ENCODE measurements at places on chromosomes 11 and 22. TPM values are rescaled to one million over a fixed set of nuclear protein-coding genes. Genes with fewer than 3 reads are reported as not detected.

DNA sequence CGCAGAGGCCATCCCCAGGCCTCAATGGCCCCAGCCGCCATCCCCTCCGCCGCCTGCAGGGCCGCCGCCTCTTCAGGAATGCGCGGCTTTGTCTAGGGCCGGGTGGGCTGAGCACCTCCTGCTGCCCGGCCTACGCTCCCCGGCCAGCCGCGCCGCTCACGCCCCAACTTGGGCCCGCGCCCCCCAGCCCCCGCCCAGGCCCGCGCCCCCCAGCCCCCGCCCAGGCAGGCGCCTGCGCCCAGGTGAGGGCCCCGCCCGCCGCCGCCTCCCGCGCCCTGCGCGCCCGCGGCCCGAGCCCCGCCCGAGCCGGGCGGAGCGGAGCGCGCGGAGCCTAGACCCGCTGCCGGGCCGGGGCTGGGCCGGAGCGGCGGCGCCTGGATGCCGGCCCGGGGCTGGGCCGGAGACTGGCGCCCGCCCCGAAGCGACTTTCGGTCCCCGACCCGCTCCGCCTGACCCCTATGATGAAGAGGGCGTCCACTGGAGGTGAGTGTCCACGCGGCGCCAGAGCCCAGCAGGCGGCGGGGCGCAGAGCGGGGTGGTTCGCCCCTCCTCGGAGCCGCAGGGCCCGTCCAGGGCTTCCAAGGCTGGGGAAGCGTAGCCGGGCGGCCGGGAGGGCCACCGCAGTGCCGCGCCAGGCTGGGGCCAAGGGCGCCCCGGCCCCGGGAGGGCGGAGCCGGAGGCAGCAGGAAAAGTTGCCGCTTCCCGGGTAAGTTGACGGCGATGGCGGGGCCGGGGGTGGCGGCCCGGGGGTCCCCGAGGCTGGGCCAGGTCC is 34.3 kb upstream of the PRODH start:
- H3K4me1 ChIP-seq = peaks cover 2% of the 10 kb centered on the region
- peaks cover 2% of the 10 kb centered on the region for H3K27me3 ChIP-seq
- no peak overlapping the region for H3K4me3 ChIP-seq
- H3K27ac ChIP-seq = no peak overlapping the region
- no peak for DNase-seq

Gene MISFA
- total RNA-seq = 2.2 TPM

Gene PC
- total RNA-seq = 4.1 TPM

DNA sequence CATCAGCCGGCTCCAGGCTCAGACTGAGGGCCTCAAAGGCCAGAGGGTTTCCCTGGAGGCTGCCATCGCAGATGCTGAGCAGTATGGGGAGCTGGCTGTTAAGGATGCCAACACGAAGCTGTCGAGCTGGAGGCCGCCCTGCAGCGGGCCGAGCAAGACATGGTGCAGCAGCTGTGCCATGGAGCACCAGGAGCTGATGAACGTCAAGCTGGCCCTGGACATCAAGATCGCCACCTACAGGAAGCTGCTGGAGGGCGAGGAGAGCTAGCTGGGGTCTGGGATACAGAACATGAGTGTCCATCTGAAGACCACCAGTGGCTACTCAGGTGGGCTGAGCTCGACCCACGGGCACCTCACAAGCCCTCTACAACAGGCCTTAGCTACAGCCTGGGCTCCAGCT is 4.0 kb upstream of the SCUBE2 start:
- peaks cover 7% of the 10 kb centered on the region for H3K27me3 ChIP-seq
- no peaks in the 10 kb centered on the region for H3K36me3 ChIP-seq
- no peak overlapping the region for H3K4me3 ChIP-seq
- no peak for DNase-seq
- H3K4me1 ChIP-seq = peaks cover 9% of the 10 kb centered on the region
- no peak overlapping the region for H3K27ac ChIP-seq

- H3K4me1 ChIP-seq = no peaks in the 10 kb centered on the region
- H3K27me3 ChIP-seq = no peaks in the 10 kb centered on the region
- H3K4me3 ChIP-seq = no peak overlapping the region
- no peak overlapping the region for H3K27ac ChIP-seq
Measured at GRCh38 chr11:7882860-7883259, 48.2 kb downstream of the OR10A6 start.

- DNase-seq = no peak
- H3K4me3 ChIP-seq = no peak overlapping the region
- H3K27ac ChIP-seq = no peak overlapping the region
- no peaks in the 10 kb centered on the region for H3K27me3 ChIP-seq
- no peaks in the 10 kb centered on the region for H3K36me3 ChIP-seq
Measured at GRCh38 chr22:47570300-47570685, 807.8 kb downstream of the TBC1D22A start.

GRCh38 chr22:30230330-30230729 is 16.2 kb downstream of the LIF start:
- no peaks in the 10 kb centered on the region for H3K27me3 ChIP-seq
- H3K4me1 ChIP-seq = peaks cover 39% of the 10 kb centered on the region
- H3K36me3 ChIP-seq = no peaks in the 10 kb centered on the region
- H3K27ac ChIP-seq = no peak overlapping the region
- H3K4me3 ChIP-seq = no peak overlapping the region

Gene FAM180B
- total RNA-seq = 0.25 TPM

Gene IFITM10
- 6.5 TPM for total RNA-seq
